Karpas-422 (cell line): ENCODE measurements at places on chromosomes 7 and 10.
A peak's percentile ranks its signal among the peaks of the same experiment; 100 is the strongest.

DNA sequence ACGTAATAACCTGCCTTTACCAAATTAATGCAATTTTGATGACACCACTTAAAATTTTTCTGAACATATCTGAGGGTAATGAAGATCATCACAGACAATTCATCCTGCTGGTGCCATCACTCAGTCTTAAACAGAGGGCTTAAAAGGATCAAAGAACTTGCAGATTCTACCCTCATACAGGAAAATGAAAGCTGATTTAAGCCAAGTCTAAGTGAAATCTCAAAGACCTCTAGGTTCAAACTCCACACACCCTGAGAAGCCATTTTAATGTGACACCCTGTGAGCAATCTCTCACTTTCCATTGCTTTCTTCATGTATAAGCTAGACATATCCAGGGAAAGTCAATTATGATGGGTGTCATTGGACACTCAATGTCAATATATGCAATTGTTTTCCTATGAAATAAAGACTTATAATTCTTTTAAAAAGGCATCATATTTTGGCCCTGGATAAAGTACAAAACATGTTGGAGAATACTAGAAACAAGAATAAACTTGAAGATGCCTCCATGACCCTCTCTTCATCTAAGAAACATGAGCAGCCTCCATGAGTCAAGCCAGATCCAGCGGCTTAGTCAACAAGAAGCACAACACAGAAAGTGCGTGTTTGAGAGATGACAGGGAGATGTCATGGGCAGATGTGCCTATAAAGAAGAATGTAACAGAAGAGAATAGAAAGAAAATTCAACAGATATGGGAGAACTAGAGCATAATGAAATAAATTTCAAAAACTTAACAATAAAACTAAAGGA, 291.9 kb downstream of the PARD3 start:
- DNase-seq: no peak

- no peak for DNase-seq
Observed at GRCh38 chr7:148014001-148014400, 576.6 kb upstream of the C7orf33 start.

DNA sequence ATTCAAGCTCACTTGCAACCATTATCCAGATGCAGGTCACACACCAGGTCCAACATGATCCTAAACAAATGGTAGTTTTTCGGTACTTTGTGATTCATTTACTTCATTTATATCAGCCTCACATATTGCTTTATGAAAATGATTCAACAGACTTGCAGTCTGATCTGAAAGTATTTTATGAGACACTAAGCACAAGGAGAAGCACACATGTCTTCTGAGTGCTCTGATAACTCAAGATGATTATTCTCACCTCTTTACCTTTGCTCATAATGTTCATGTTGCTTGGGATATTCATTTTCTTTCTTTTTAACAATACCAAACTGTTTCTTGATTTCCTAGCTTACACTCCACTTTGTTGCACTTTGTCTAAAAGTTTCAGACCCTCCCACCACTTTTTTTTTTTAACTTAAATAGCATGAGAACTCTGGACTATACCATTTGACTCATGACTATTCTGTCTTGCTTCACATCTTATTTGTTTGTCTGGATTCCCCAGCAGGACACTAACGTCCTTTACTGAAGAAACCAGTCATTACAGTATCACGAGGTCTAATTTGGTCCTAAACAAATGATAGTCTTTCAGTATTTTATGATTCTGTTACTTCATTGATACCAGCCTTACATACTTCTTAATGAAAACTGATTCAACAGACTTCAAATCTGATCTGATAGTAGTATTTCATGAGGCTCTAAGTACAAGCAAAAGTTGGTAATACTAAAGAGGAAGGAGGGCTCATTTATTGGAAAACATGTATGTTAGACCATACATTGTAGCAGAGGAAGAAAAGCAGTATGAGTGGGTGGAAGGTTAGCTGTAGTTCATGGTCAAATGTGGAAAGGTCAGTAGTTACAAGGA, 171.8 kb upstream of the AHR start:
- DNase-seq: no peak

- DNase-seq: peak; percentile 86
Observed at GRCh38 chr7:108294595-108294994, 161.6 kb downstream of the NRCAM start.

- no peak for DNase-seq
Observed at GRCh38 chr10:6530211-6530840, 49.8 kb downstream of the PRKCQ start.

GRCh38 chr7:155526225-155526624, 20.1 kb downstream of the CNPY1 start:
- DNase-seq: no peak

DNA sequence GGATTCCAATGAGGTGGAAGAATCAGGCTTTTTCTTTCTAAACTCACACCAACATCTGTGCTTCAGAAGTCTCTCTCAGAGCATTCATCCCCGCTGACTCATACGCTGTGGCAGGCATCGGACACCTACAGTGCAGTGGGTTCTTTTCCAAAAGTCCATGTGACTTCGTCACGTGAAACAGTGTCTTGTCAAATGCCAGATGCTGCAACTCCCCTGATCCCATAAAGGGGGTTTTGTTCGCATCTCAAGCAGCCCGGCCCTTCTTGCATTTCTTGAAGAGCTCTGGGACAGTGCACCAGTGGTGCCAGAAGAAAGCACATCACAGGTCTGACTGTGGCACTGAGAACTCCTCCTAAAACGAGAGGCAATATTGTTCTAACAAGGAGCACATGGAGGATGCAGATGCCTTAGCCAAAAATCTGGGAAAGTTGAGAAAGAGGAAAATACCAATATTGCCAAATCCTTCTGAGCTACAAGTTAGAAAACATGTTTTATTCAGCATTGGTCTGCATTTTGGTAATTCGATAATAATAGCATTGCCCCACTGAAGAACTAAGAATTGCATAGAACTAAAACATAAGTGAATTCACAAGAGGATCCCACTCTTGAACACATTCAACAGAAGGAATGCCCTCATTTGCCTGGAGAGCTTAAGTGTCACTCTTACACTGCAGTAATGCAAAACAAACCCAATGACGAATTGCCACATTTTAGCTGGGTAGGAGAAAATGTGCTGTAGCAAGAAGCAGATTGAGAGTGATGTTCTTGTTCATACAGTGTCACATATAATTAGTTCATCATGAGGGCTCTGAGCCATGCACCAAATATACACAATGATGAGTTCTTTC, 204.4 kb downstream of the CXCL12 start:
- no peak for DNase-seq

- DNase-seq: peak; percentile 19
Observed at GRCh38 chr7:108299251-108299973, 156.8 kb downstream of the NRCAM start.

DNA sequence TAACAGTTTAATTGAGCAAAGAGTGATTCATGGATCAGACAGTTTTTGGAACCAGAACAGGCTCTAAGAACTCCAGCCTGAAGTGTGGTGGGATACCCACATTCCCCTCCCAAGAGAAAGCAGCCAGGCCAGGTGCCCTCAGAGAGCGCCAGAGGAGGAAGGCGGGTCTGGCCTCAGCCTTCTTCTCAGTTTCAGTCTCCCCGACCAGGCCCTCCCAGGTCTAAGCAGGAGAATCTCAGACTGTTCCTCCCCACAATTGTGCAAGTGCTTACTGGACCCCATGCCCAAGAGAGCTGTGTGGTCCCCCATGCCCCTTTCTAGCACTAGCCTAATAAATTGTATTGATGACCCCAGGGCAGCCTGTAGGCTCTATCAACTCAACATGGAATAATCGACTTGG, 25.6 kb downstream of the PPIF start:
- DNase-seq: no peak

- no peak for DNase-seq
Observed at GRCh38 chr7:47557694-47558670, 23.9 kb downstream of the TNS3 start.

- DNase-seq: no peak
Observed at GRCh38 chr10:124348801-124349200, 69.9 kb downstream of the OAT start.

DNA sequence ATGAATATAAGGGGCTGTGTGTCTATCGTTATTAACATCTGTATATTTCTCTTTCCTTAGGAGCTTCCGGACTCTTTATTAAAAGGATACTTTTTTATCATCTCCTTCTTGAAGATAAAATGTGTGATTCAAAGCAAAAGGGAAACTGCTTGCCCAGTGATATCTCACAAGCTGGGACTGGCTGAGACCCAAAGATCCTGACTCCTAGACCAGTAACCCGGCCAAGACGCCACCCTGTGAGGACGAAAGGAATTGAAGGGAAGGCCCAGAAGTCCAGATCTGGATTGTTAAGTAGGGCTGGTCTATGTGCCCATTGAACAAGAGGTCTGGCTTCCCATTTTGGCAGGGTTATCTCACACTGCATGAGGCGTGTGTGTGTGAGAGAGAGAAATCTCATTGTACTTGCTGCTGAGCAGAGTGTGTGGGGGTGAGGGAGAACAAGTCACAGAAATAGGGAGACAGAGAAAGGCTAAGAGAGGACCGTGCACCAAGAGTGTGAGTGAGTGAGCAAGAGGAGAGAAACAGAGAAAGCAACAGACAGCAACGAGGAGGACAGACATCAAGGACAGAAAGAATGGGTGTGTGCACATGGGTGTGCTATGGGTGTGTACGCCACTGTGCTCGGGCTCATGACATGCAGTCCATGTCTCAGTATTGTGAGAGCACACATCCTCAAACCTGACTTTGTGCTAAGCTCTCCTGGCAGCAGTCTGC, 75.4 kb downstream of the PLXNA4 start:
- DNase-seq: no peak

DNA sequence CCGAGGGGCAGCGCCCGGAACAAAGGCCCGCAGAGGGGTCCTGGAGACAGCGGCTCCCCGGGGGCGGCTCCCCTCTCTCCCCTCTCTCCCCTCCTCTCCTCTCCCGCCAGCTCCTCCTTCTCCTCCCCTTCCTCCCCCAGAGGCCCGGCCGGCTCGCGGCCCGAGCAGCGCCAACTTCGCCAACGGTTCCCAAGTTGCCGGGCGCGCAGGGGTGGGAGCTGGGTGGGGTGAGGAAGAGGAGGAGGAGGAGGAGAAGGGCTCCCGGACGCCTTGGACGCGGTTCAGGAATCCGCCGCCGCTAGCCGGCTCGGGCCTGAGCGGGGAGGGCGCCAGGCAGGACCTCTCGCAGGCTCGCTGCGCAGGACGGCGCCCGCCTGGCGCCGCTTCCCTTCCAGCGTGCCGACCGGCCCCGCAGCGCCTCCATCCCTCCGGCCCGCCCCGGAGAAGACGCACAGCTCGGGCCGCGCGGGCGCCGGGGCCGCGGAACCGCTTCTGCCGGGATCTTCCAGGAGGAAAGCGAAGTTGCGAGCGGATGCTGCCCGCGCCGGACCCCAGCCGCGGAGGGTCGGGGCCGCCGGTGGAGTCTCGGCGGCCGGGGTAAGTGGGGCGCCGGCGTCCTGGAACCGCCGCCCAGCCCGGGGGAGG, at the start of gene CHST3:
TSS of gene CHST3 (plus strand) at position 298 of the 645 bp plus-strand sequence. CDS start 41,448 bp downstream, outside the sequence.
- DNase-seq: no peak

- DNase-seq: peak; percentile 82
Observed at GRCh38 chr7:74173074-74173473, 1.1 kb upstream of the EIF4H start.

- no peak for DNase-seq
Observed at GRCh38 chr7:24715171-24715570, 42.1 kb downstream of the GSDME start.

DNA sequence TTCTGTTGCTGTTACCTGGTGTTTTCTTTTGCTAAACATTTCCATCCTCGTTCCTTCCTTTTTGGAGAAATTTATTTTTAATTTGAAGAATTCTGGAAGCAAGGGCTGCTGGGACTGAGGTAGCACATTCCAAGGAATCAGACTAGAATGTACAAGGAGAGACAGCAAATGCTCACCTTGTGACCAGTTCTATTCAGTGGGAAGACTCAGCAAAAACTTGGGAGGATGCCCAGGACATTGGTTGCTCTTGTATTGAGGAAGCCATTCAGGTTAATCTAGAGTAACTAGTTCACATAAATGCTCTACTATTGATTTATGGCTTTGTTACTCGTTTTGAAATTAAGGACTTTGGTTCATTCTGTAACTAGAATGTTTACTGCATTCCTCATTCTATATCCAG, 11.3 kb downstream of the PLCE1 start:
- no peak for DNase-seq

DNA sequence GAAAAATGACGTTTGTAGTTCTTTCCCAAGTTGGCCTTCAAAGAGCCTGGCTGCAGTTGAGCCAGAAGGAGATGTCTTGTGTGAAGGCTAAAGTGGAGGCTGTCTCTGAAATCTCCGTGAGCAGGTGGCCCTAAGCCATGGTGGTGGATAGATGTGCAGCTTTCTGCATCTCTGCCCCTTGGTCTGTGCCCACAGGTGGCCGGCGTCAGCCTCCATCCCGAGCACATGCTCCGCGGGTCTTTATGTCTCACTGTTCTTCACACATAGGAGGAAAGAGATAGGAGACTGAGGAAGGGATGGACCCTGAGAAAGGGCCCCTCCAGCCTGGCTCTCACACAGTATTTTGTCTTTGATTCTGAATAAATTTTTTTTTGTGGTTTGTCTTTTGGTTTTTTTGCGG, 30.3 kb upstream of the SLC26A4 start:
- DNase-seq: no peak

- peak; percentile 41 for DNase-seq
Observed at GRCh38 chr7:81845744-81846241, 75.9 kb upstream of the HGF start.

GRCh38 chr7:33904681-33905388, 504 bp upstream of the BMPER start:
- no peak for DNase-seq

- DNase-seq: peak; percentile 89
Observed at GRCh38 chr10:26981232-26981824, 119.0 kb downstream of the ANKRD26 start.

DNA sequence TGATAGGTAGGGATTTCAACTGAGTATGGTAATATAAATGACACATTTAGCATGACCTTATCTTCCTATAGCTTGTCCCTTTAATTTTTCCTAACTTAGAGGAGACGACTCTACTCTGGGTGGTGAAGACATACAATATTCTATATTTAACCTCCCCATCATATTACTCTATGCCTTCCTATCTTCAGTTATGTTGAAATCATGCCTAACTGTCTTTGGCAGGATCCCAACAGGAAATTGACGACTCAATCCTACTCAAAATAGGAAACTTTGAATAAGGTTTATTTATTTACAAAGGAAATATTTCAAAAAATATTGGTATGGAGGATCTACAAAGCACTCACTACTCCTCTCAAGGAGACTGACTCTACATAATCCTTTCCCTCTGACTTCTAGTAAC, 24.1 kb upstream of the SEMA3A start:
- DNase-seq: no peak

- peak; percentile 49 for DNase-seq
Observed at GRCh38 chr10:26391701-26392695, 46.1 kb upstream of the APBB1IP start.

GRCh38 chr10:13859979-13860654, 273.4 kb downstream of the PRPF18 start:
- DNase-seq: no peak

GRCh38 chr10:125795128-125795527, 19.5 kb upstream of the MMP21 start:
- DNase-seq: no peak

- DNase-seq: no peak
Observed at GRCh38 chr7:35889870-35890269, 89.0 kb downstream of the SEPTIN7 start.
